HEK293T (cell line): ENCODE measurements at places on chromosomes 1 and 21.

GRCh38 chr1:17351598-17352324 is 20.2 kb upstream of the PADI6 start:
- DNase-seq: no peak

GRCh38 chr1:208192995-208193394 is 51.2 kb downstream of the PLXNA2 start:
- DNase-seq: no peak

DNA sequence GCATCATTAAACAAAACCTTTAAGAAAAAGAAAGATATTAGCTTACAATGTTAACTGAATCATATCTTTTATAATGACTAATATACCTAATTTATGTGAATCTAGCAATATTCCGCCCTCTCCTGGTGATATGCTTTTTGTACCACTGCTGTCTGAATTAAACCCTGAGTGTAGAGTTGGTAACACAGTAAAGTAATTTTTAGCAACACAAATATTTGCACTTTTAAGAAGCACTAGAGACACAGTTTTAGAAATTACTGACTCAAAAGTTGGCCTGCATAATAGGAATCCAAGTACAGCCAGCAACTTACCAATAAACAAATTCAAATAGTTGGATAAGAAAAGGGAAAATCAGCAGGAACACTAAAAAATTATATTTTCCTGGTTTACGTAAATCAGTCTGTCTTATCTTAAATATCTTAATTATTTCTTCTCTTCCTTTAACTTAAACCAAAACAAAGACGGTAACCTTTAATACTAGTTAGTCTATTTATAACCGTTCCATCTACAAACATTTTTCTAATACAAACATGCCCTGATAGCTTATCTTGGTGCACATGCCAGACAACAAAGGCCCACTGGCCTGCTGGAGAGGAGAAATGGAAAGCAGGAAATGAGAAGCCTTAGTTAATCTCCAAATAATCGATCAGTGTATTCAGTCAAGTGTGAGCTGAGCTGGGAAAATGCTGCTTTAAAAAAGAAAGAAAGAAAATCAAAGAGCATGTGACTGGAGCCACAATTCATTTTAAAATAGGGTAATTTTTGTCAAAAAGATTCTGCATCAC is 246.0 kb downstream of the RERE start:
- DNase-seq: no peak

GRCh38 chr1:248421384-248421783 is 18.5 kb downstream of the OR2T1 start:
- no peak for DNase-seq
